Stimulated activated CD4-positive, alpha-beta T cell treated with anti-CD3 and anti-CD28 coated beads, Interleukin-1b, Interleukin-23, amount 100 ng/mL, for 4 hours (primary cell): ENCODE measurements at places on chromosomes 16 and 17.
A peak's percentile ranks its signal among the peaks of the same experiment; 100 is the strongest.

GRCh38 chr17:75566416-75566815, 21.2 kb upstream of the MYO15B start:
- DNase-seq = no peak

GRCh38 chr17:82051776-82052637, at the start of the genes GPS1 and RFNG:
GPS1 (plus strand) TSS chr17:82051898; CDS start chr17:82051932, 34 bp downstream.
RFNG (minus strand) TSS chr17:82051811; CDS start chr17:82051766, 45 bp downstream.
- peak; percentile 67 for DNase-seq

DNA sequence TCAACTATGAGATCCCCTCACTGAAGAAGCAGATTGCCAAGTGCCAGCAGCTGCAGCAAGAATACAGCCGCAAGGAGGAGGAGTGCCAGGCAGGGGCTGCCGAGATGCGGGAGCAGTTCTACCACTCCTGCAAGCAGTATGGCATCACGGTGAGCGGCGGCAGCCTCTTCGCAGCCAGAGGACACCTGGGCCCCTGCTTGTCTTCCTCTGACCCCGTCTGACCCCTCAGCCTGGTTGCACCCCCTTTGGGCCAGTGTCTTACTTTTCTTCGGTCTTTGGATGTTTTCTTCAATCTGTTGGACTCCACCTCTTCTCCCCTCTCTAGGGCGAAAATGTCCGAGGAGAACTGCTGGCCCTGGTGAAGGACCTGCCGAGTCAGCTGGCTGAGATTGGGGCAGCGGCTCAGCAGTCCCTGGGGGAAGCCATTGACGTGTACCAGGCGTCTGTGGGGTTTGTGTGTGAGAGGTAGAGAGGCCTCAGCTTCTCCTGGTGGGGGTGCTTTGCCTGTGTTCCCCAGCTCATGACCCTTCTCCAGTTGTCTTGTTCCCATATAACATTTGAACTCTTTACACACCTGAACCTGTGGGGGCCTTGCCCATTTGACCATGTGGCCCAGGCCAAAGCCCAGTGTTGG, 4.4 kb downstream of the CDK5RAP3 start:
- DNase-seq = no peak

GRCh38 chr17:60390186-60390585, 1.7 kb downstream of the USP32 start:
- DNase-seq = no peak

GRCh38 chr17:20226814-20227482, 217.8 kb downstream of the SPECC1 start:
- peak; percentile 71 for DNase-seq
